IPS-NIHi11 (cell line): ENCODE measurements at places on chromosomes 4 and X.

GRCh38 chrX:140180585-140180984 lies 215.3 kb upstream of the CXorf66 start:
- no peak for DNase-seq

DNA sequence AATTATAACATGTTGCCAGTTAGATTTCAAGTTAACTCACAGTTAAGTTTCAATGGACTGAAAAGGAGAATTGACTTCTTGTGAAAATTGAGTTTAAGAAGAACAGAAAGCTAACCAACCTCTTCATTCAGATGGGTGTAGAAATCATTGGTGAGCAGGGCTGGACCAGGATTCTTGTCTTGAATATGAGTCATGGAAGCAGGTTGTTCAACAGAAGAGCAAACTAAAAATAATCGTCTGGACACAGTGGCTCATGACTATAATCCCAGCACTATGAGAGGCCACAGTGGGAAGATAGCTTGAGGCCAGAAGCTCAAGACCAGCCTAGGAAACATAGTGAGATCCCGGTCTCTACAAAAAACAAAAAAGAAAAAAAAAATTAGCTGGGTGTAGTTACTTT lies 98.2 kb downstream of the ARSJ start:
- no peak for DNase-seq

GRCh38 chr4:136793848-136794247 lies 738.4 kb downstream of the PCDH18 start:
- no peak for DNase-seq

- DNase-seq = no peak
These were observed 32.9 kb downstream of the STIM2 start for GRCh38 chr4:26893491-26893890.

DNA sequence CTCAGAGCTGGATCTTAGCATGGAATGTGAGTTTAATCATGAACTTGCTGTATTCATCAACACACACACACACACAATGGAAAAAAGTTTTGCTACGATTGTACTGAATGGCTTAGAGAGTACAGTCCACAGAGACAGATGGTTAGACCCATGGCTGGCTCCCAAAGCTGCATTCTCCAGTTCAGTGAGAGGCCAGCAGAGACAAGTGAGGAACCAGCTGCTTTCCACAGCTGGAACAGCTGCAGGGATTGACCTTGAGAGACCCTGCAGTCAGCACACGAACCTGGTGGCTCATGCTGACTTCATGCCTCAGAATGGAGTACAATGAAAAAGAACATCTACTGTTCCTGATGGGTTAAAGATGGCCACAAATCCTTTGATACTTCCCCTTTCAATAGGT lies 94.5 kb downstream of the DHX15 start:
- no peak for DNase-seq
